GM23338 (cell line): ENCODE measurements at places on chromosomes 16 and 17.

DNA sequence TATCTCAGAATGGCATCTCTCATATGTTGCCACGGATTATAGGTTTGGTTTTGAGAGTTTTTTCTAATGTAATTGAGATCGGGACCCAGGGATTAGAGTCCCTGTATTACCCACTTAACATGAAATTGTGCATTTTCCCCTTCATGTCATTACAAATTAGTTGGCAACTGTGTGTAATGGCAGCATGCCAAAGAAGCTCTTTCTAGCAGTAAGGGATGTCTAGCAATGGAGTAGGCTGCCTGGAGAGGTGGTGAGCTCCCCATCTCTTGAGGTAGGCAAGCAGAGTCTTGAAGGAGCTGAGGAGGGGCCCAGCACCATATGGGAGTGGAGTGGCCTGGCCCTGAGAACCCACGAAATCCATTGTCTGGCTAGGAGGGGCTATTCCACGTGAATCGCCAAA is 10.0 kb upstream of the KATNB1 start:
- DNase-seq = no peak

DNA sequence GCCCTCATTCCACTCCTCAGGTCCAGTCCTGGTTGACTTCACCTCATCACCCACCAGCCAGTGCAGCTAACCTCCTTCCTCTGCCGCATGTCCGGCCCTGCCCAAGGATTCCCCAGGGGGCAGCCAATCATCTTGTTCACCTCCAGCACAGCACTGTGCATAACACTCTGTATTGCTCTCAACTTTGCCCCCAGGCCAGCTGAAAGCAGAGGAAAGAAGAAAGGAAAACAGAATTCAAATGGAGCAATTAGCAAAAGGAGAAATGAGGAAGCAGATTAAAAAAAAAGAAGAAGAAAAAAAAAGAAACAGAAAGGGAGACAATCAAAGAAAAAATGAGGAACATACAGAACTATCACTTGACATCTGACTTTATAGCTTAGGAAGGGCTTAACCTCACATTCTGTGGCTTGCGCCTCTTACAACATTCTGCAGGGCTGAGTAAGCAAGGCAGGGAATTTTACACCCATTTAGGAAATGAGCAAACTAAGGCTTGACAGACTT is 26.1 kb downstream of the GAS7 start:
- DNase-seq = no peak

- DNase-seq = no peak
Measured at GRCh38 chr16:73125850-73126524, 78.1 kb upstream of the ZFHX3 start.

GRCh38 chr16:30430428-30430970 is 669 bp upstream of the DCTPP1 start:
- DNase-seq = no peak

DNA sequence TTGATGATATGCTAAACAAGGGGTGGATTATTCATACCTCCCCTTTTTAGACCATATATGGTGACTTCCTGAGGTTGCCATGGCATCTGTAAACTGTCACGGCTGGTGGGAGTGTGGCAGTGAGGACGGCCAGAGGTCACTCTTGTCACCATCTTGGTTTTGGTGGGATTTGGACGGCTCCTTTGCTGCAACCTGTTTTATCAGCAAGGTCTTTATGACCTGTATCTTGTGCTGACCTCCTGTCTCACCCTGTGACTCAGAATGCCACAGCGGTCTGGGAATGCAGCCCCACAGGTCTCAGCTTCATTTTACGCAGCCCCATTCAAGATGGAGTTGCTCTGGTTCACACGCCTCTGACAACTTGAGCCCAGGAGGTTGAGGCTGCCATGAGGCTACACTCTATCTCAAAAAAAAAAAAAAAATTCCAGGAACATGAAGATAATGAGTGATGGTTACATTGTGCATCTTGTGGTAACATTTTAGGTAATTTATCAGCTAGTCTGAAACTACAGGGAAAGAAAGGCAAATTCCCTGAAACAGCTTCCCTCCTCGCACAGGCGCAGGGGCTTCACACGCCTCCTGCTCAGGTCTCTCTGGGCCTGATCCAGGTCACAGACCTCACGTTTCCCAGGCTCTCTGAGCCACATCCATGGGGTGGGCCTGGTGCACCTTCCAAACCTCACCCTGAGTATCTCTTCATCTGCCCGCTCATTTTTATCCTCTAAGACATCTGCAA is 15.3 kb upstream of the UBE2I start:
- no peak for DNase-seq

DNA sequence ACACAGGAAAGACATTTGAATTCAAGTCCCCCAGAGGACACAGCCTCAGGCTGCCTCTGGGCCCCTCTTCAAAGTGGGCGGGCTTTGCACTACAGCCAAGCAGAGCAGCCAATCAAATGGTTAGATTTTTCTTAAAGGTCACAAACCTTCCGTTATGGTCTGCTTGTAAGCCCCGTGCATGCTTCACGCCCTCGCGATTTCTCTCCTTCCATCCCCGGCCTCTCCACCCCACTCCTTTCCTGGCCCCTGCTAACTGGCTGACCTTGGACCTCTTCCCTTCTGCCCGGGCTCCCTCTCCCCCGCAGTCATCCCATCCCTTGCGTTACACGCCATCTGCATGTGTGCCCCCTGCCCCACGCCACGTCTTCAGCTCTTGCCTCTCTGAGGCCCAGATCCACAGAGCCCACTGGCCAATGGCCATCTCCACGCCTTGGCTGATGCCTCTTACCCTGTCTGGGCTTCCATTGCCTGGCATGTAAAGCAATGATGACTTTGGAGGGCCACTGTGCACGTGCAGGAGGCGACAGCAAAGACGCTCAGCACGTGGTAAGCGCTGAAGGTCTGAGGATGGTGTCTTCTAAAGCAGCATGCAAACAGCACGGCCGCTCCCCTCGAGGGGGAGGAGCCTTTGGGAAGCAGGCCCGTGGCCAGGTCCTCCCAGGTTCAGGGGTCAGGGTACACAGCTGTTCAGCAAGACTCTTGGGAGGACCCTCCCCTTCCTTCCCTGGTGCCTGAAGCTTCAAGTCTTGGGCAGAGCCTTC is 86.8 kb downstream of the ZDHHC7 start:
- peak; percentile 38 for DNase-seq

DNA sequence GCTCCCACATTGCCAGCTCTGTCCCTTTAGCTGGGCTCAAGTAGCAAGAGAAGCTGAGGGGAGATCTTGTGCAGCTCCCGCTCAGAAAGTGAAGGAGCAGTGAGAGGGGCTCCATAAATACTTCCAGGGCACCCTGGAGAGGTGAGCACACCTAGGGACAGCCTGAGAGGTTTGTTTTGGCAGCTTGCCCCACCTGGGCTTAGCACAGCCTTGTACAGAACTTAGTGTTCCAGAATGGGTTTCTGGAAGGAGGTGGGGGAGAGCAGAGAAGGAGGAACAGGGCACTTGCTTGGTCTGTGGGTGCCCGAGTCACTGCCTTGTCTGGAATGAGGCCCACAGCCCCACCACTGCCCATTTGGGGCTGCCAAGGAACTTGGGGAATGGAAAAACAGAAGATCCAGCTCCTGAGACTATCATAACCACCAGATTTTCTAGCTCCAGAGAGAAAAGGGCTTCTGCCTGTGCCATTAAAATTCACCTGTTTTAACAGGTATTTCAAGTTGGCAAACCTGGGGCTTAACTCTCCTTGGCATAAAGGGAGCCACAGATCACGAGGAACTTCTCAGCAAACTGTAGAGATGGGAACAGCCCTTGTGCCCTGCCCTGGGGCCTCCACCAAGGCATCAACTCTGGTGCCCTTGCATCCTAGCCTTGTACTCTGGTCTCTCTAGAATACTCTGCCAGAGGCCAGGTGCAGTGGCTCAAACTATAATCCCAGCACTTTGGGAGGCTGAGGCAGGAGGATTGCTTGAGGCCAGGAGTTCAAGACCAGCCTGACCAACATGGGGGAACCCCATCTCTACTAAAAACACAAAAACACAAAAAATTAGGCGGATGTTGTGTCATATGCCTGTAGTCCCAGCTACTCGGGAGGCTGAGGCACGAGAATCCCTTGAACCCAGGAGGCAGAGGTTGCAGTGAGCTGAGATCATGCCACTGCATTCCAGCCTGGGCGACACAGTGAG is 1.9 kb downstream of the PRR15L start:
- no peak for DNase-seq

DNA sequence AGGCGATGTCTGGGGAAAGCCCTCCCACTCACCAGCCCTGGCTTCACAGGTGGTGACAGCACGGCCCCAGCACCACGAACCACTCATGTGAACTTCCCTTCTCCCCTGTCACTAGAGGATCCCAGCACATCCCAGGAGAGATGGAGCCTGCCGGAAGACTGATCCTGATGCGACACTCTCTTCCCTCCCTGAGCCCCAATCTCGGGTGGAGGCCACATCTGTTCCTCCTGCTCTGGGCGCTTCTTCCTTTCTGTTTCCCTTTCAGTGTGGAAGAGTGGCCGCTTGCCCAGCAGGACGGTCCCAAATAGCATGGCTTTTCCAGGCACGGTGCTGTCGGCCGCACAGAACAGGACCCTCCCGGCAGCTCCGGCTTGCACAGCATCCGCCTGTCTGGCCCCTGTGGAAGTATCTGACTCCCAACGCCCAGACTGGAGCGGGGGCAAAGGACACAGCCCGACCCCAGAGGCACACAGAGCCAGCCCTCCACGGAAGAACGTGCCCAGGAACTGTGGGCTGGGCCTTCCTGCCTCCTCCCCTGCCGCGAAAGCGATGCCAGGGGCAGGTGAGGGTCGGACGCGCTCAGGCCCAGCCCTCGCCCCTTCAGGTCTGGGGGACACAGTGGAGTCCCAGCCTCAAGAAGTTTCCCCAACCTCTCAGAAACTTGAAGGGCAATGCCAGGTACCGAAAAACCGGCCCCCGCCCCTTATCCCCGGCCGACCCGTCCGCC is 37.6 kb downstream of the CBFA2T3 start:
- no peak for DNase-seq

DNA sequence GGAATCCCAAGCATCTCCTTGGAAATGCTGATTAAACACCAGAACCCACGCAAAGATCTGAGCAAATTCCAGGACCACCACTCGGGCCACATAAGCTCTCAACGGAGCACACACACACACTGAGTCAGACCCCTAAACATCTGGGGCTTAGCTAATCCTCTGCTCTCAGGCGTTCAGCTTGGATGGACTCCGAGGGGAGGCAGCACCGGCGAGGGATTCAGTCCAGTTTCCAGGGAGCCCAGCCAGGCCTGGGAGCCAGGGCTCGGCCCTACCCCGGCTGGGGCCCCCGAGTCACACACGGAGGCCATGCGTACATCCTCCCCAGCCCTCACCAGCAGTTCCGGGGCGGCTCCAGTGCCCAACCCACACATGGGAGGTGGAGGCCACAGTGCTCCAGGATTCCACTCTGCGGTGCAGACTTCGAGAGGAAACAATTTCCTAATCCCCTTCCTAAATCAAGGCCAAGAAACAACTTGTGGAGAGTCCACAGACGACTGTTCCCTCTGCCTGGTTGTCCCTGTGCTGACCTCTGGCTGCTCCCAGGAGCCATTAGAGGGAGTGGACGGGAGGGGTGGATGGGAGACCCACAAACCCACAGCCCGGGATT is 70.5 kb downstream of the GAS7 start:
- DNase-seq = peak; percentile 19

- DNase-seq = no peak
Measured at GRCh38 chr17:81011951-81012350, 20.3 kb downstream of the CHMP6 start.

GRCh38 chr16:69193855-69194254 is 6.9 kb downstream of the SNTB2 start:
- no peak for DNase-seq

GRCh38 chr17:57953705-57954396 is 1.4 kb downstream of the CUEDC1 start:
- DNase-seq = peak; percentile 57
